ENCODE measurements at places on chromosomes 7 and 10.

DNA sequence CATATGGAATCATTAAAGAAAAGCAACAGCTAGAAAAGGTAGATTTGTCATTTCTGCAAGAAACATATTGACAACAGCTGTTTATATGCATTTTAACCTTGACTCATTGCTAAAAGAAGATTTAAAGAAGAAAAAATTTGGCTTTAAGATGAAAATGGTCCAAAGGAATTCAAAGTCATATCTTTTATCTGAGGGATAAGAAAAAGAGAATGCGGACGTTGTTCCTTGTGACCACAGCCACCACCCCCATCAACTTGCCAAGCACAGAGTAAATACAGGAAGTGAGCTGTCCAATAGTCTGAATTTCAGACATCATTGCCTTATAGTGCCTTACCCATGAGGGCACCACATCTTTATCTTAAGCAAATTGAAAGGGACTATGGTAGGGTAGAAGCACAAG is 7.3 kb upstream of the CRPPA start:
- DNase-seq: no peak

DNA sequence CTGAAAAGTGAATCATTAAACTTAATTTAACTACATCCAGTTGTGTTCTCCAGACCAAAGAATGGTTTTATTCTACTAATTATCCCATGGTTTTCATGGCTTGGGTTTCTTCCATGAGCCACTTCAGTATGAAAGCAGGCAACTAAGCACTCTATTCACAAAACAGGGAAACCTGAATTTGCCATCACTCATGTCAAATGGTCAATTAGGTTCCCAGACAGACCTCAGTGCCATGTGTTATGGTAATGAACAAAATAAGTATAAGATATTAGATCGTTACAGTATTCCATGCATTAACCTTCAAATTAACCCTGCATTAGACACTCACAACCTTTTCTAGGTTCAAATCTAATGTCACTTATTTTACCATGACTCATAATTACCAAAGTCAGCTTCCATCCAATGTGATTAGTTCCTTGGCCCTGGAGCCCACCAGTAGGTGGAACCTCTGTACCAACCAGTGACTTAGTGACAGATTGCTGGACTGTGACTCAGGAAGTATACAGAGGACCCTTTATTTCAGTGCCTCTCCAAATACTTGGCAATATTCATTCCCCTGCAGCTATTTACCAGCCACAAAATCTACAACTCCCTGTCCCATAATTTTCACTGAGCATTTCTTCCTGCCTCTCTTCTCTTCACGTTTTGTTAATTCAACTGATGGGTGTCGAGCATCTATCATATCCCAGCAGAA is 1270.2 kb upstream of the SORCS1 start:
- no peak for DNase-seq

GRCh38 chr10:124130198-124130900 is 37.0 kb upstream of the CHST15 start:
- DNase-seq: no peak

GRCh38 chr10:89337484-89337883 is 9.7 kb downstream of the IFIT3 start:
- DNase-seq: peak; percentile 70

GRCh38 chr10:79487296-79488194 is 24.8 kb upstream of the EIF5AL1 start:
- peak; percentile 27 for DNase-seq

- no peak for DNase-seq
Measured at GRCh38 chr7:124791426-124791825, 25.8 kb upstream of the GPR37 start.

- DNase-seq: no peak
Measured at GRCh38 chr7:40468891-40469864, 334.4 kb downstream of the SUGCT start.
